ENCODE measurements at places on chromosomes 4 and X.

GRCh38 chr4:186727977-186728519 lies 4.4 kb upstream of the FAT1 start:
- DNase-seq: no peak

DNA sequence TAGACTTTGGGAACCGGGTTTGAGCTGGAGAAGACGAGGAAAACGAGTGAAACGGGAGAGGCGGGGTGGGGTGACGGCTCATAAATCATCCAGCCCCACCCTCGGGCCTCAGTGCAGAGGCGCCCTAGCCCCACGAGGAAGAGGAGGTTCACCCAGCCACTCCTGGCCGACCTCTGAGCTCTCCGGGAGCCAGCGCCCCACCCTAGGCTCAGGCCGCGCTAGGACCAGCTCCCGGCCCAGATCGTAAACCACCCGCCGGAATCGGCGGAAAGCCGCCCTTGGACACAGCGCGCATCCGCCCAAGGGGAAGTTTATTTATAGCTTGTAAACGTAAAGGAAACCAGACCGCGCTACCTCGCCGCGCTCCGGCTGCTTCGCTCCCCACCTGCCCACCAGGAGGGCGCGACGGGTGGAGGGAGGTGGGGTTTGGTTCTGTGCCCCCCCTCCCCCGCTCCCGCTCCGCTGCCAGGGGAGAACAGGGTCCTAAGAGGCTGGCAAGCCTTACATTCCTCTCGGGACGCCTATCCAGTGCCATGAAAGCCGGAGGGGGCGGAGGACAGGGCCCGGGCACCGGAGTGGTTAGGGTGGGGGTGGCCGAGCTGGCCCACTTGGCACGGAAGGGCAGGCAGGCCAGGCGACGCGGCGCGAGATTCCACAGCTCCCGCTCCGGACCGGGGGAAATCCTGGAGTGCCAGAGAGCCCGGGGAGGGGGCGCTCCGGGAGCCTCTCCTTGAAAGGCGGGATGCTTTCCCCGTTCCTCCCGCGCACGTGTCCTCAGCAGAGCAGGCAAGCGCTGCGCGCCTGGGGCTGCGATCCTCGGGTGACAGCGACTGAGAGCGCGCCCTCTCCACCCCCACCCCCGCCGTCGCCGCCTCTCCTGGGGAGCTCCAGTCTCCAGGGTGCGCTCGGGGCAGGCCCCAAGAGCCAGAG lies 84.2 kb downstream of the BCOR start:
- peak; percentile 59 for DNase-seq

GRCh38 chr4:119010909-119011606 lies 122.4 kb downstream of the SYNPO2 start:
- DNase-seq: no peak

DNA sequence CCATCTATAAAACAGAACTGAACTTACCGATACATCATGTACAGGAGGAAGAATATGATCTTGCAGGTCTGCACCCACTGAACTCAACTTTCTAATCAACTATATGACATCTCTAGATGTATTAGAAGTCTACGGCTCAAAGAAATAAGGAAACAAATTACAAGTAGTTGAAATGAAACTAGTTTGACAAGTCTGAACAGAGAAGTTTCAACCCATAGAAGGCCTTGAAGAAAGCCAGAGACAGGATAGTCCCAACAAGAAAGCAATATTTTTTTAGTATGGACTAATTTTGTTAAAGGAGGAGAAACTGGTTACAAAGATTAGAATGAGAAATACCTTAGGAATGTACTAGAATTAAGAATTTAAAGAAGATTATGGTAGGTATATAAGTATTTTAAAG lies at the start of gene TMPRSS11A:
Gene TMPRSS11A (minus strand): TSS at position 138 of the 400 bp plus-strand sequence. CDS start 100 bp downstream, at position 38.
- no peak for DNase-seq

DNA sequence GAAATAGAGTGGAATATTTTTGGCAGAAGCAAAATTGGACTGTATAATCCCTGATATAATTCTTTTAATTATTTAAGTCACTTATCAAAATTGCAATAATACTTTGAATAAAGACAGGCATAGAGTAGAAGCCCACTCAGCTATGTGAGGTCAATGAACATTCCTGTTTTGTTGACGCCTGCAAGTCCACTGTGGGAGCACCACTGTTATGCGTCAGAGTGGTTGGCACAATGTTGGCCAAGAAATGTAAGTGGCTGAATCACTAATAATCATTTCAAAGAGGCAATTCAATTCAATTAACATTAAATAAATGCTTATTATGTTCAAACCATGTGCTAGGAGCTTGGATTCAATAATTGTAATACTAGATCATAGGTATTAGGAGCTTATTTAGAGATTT lies 221.0 kb downstream of the SPCS3 start:
- no peak for DNase-seq

DNA sequence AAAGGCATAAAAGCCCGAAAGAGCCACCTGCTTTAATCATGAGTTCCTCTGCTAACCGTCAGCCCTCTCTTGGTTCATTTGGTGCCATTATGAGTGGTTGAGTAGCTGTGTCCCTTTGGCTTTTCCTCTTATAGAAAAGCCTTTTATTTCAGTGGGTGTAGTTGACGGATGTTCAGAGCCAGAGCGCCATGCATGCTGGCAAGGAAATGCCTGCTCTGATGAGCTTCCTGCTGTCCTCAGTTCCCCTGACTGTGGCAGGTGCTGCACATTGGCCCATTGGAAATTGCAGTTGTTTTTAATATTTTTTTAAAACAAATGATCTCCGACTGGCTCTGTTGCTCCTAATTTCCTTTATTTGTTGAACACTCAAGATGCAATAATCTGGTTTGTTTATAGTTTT lies 77.3 kb upstream of the LIMCH1 start:
- DNase-seq: no peak

DNA sequence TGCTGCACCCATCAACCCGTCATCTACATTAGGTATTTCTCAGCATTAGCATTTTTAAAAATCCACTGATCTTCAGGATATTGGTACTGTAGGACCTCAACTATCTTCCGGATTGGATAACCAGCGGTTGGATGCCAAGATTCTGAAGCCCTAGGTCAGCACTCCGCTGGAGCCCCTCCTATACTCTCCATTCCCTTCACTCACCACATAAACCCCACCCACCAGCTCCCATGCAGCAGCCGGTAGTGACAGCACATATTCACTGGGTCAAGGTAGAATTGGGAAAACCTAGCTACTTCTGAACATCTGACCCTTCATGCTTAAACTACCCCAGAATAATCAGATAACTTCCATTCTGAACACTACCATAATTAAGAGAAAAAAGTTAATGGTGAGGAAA lies 134.9 kb downstream of the CORIN start:
- no peak for DNase-seq

DNA sequence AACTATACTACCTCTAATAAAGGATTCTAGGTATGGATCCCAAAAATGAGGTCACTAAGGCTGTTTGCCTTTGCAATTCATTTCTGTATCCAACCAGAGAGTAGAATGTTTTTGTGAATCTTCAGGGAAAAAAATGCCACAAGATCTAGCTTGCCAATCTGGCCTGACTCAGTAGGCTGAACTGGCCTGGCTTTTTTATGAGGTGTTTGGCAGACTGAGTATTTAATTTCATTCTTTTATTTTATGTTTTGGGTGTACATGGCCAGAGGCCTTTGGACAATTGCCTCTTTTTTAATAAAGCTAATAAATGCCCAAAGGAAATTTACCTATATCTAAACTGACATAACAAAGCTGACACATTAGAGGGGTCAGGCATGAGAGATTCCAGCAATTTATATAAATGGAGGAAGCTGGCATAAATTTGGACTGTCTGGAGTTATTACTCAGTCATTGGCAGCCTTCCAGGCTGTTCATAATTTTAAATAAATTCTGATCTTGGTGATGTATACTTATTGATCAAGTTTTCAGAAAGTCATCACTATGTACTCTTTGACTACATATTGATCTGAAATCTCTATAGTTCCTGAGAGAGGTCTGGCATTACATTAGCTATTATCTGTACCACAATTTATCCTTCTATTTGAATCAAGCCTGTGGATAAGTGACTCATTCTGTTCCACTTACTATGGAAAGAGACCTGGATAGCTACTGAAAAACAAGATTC lies 376.4 kb upstream of the NOCT start:
- DNase-seq: no peak

- no peak for DNase-seq
Measured at GRCh38 chrX:261919-262352, 19.2 kb upstream of the PLCXD1 start.

DNA sequence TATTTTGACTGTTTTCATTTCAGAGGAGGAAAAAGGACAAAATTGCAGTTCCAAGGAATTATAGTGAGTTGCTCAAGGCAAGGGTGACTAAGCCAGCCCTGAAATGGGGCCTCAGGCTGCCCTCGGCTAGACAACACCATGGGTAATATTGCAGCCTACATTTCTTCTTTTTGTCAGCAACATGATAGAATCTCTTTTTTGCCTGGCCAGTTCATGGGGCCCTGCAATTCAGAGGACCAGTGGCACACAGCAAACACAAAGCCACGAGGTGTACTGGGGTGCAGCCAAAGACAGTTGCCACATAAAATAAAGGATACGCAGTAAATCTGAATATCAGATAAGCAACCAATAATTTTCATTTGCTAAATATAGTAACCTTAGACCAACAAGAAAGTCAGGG lies 41.8 kb downstream of the RBM47 start:
- no peak for DNase-seq

GRCh38 chr4:174929346-174929745 lies 11.2 kb downstream of the ADAM29 start:
- no peak for DNase-seq

DNA sequence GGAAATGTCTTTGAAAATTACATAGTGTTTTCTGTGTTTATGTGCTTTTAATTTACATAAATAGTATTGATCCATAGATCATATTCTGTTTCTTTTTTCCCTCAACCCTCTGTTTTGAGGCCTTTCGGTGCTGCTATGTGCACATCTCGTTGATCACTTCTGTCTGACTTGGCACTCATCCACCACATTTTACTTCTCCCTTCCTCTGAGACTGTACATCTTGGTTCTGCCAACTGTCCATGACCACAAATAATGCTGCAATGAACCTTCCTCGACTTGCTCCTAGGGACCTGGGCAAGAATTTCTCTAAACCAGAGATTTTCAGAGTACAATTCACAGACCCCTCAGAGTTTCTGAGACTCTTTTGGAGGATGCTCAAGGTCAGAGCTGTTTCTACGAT lies 74.4 kb downstream of the RTL5 start:
- DNase-seq: no peak

GRCh38 chr4:3213661-3214250 lies 35.2 kb upstream of the MSANTD1 start:
- DNase-seq: no peak

- peak; percentile 66 for DNase-seq
Measured at GRCh38 chr4:149370785-149371420, 444.7 kb downstream of the IQCM start.

DNA sequence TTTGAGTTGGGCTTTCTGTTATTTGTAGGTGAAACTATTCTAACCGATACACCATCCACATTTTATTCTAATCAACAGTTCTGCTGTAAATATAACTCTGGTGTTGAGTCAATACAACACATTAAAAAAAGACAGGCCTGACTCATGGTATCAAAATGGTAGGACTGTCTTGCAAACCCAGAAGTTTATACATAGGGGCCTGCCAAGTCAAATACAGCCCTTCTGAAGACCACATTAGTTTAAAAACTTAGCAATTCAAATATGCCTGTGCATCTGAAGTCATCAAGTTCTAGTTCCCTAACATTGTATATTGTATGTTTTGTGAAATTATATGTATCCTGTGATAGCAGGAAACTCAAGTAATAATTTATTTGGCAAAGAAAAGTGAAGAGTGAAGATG lies 24.4 kb upstream of the PDE5A start:
- DNase-seq: no peak

- DNase-seq: peak; percentile 6
Measured at GRCh38 chr4:122003335-122003734, 51.5 kb upstream of the TRPC3 start.

DNA sequence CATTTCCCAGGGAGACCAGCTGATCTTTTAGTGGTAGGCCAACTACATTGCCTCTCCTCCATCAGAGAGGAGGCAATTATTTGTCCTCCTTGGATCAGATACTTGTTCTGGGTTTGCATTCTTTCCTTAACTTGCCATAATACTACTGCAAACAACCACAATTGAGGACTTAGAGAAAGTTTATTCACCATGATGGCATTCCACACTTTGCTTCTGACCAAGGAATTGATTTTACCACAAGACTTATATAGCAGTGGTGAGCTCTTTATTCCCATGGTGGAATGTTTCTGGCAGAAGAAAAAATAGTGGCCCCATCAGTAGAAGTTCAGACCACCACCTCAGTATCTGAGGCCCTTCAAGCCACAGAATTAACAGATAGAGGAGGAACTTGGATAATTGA lies 123.9 kb upstream of the PPP3CA start:
- DNase-seq: no peak

GRCh38 chrX:154505734-154506133 lies 10.3 kb downstream of the FAM3A start:
- DNase-seq: no peak

DNA sequence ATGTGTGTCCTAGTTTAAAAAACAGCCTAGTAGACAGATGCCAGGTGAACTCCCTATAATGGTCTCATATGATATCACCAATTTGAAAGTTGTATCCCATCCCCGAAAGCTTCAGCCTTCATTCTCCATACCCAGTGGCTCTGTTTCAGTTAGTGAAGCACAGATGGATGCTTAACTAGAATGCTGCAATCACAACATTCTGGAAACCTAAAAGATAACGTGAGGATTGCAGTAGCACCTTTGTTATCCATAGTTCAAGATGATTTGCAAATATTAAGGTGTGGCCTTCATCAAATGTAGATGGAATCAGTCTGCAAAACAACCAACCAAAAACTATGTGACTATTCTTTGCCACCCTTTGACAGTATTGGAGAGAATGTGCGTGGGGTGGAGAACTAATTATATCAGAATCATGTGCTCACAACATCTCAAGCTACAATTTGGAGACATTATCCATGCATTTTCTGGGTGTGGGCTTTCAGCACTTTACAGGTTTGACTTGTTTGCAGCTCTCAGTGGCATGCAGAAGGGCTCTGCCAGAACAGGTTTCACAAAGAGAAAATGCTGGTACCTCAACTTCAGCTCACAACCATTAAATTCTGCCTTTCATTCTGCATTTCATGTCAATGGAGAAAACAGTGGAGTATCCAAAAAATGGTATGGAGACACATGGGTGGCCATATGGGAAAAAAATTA lies 18.3 kb upstream of the PPID start:
- DNase-seq: no peak

DNA sequence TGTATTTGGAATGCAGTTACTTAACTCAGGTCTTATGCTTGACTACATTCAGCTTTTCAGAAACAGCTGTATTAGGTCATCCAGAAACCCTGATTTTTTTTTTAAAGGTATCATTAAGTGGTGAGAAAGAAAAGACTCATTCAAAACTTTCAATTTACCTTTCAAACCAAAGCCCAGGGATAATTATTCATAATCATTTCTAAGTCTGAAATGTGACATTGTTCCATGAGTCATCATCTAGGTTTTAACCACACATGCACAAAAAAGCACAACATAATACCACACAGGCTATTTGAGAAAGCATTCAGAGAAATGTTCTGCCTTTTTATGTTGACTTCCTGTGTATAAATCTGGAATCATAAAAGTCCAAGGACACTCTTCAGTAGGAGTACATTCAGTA lies 288.2 kb downstream of the IL1RAPL2 start:
- DNase-seq: no peak
